ENCODE measurements at places on chromosomes 11 and 22.

GRCh38 chr11:64810891-64811272 is 531 bp upstream of the MEN1 start:
- DNase-seq: peak; percentile 76

- no peak for DNase-seq
These were observed 404.6 kb downstream of the TBC1D22A start for GRCh38 chr22:47167056-47167455.

DNA sequence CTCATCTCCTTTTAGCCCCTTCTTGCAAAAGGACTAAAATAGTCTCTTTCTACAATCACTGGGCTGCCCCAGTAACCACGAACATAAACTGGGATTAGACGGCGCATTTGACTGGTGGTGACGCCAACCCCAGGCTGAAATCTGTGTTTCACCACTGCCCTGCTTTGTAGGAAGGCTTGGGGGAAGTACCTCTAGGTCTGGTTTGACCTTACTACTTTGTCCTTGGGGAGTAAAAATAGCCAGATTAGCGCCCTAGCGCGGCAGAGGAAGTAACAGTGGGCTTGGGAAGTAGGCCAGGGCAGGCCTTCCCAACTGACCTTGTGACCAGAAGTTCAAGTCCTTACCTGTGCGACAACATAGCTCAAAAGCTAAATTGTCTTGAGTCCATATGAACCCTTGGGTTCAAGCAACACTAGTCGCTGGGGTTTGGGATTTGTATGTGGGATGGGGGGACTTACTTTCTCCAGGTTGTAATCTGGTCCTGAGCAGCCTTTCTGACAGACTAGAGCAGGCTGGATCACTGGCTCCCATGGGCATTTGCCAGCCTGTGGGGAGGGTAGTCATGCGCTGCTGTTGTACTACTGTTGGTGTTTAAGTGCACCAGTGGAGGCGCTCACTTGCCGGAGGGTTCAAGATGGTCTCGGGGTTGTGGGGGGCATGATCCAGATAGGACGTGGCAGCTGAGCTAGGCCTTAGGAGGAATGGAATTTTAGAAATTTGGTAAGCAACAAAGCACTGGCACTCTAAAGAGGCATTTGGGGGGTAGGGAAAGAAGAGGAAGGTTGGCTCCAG is 953 bp upstream of the PACS1 start:
- DNase-seq: peak; percentile 63

GRCh38 chr11:11346303-11346702 is 6.7 kb downstream of the CSNK2A3 start:
- DNase-seq: no peak

DNA sequence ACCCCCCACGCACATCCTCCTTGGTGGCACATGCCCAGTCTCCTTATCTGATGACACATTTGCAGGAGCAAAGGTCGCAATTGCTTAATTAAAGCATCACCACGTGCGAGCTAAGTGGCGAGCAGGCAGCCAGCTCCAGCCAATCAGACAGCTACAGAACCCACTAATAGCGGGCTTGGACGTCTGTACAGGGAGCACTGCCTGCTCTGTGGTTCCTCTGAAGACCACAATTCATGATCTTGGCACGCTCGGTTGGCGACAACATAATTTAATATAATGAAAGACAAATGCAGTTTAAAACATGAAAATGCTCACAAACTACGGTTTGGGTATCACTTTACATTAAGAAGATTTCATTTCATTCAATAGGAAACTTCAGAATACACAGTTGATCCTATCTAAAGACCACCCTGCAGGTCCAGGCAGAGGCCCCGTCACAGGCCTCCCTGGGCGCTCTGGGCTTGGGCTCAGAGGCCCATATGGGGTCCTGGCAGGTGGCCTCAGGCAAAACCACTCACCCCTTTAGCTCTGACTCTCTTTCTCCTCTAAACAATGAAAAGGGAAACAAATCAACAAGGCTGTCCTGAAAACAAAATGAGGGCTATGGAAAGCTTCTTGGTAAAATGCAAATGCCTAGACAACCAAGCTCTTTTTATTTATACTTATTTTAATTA is 10.4 kb downstream of the PACSIN2 start:
- no peak for DNase-seq

GRCh38 chr22:26502688-26503561 is 9.3 kb downstream of the TFIP11 start:
- peak; percentile 94 for DNase-seq

GRCh38 chr11:15507592-15507991 is 392.9 kb downstream of the INSC start:
- no peak for DNase-seq

DNA sequence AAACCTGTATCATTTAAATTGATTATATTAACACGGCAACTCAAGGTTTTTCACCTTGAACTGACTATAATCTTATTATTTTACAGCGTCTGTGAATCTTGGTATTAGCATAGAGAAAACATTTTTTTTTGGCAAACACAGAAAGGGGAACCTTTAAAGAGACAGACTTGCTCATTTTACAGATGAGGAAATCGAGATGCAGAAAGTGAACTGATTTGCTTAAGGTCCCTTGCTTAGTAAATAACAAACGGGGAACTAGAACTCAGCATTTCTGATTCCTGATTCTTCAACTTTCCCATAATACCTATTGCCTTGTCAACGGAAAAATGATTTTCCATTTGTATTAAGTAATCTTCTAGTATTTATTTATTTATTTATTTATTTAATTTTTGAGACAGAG is 33.2 kb upstream of the CECR2 start:
- DNase-seq: no peak

Data from activated CD8-positive, alpha-beta T cell treated with anti-CD3 and anti-CD28 coated beads, Interleukin-2, amount 10 ng/mL, durations not matched to agents 7 days and 5 days (primary cell).